ENCODE measurements at places on chromosomes 7 and 10.

GRCh38 chr10:67794256-67794655 is 43.7 kb downstream of the DNAJC12 start:
- DNase-seq = no peak

DNA sequence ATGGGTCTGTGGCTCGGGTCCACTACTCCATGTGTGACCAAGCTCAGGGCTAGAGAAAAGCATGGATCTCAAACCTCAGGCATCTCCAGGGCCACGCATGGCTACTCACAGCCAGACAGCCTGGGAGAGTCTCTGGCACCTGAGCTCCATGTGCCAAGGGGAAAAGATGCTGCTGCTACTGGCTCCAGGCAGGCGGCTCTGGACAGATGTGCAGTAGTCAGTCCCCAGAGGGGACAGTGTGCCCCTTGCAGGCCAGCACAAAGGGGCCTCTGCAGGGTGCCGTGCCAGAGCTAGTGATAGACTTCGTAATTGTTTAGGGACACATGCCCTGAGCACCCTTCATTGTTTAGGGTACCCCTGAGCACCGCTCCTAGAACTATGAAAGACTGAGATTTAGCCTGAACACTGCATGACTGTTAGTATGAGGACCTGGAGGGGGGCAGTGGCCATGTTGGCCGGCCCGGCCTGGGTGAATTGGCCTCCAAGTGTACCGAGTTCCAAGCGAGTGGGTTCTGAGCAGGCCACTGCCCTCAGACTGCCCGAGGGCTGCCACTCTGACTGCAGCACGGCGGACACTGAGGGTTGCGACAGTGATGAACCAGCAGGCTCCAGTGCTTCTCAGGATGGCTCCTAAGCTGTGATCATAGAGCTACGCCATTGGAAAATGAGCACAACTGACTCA is 80.7 kb downstream of the TCERG1L start:
- no peak for DNase-seq

GRCh38 chr7:75878312-75878768 is 494 bp upstream of the RHBDD2 start:
- no peak for DNase-seq

DNA sequence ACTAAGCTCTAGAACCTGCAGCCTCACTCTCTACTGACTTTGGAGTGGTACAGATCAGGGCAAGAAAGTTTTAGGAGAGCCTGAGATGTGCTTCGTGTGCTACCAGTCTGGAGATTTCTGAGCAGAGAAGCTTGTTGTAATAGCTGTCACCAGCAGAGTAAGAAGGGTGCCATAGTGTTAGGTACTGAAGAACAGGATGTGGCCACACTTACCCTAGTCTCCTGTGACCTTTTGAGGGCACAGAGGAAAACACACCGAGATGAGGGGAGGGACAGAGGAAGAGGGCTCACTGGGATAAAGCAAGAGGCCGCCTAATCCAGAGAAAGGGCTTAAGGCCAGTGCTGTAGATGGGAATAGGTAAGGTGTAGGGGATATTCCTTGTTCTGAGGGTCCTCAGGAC is 146.2 kb upstream of the MTPN start:
- DNase-seq = no peak

DNA sequence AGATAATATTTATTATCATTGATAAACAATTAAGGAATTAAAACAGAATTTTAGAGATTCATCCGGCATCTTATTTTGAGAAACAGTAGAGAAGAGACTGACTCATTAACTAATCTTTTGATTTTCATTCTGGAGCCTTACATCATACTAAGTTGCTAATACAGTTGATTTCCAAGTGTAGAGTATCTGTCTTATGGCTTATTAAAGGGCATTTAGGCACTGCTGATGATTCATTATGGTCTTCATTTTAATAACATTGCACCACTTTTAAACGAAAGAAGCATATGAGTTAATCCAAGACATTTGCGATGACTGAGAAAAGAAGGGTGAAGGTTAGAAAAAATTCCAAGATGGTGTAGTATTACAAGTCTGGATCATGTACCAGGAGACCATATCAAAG is 186.0 kb upstream of the CACNA2D1 start:
- no peak for DNase-seq

- DNase-seq = no peak
Observed at GRCh38 chr10:102773320-102773719, 29.6 kb downstream of the WBP1L start.

DNA sequence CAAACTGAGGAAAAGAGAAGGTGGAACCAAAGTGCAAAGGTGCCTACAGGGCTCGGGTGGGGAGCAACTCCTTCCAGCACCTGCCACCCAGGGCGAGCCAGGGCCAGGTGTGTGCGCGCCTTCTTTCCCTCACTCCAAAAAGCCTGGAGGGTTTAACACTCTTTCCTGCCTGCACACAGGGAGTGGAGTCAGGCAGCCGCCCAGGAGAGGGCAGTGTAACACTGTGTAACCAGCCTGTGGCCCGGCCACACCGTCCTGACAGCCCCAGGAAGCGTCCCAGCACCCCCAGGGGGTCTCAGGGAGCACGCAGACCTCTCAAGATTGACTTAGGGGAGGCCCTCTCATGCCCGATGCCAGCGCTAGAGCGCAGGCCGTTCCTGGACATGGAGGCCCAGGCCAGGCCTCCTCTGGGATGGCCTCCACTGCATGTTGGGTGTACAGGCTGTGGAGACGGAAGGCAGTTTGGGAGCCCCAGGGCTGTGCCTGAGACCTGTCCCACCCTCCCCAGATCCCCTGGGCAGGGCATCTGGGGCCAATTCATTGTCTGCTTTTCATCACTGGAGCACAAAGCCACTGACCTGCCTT is 13.4 kb downstream of the BRI3 start:
- peak; percentile 29 for DNase-seq

DNA sequence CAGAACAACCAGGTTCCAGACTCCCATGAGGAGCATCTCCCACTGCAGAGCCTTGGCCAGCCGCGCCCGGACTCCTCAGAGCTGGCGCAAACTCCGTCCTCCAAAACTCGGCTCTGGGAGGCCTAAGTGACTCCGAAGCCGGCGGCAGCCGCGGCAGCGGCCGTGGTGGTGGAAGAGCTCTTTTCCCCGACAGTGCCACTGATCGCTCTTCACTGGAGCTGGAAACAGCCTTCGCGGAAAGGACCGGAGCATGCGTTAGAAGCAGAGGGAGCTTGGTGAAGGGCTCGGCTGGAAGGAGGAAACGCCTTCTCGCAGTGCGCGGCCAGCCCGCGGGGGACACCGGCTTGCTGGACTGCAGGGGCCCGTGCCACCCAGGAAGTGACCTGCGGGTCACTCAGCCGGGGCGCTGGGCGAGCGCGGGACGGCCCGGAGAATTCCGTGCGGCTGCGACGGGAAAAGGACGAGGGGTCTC is 5.0 kb upstream of the HOXA13 start:
- no peak for DNase-seq

DNA sequence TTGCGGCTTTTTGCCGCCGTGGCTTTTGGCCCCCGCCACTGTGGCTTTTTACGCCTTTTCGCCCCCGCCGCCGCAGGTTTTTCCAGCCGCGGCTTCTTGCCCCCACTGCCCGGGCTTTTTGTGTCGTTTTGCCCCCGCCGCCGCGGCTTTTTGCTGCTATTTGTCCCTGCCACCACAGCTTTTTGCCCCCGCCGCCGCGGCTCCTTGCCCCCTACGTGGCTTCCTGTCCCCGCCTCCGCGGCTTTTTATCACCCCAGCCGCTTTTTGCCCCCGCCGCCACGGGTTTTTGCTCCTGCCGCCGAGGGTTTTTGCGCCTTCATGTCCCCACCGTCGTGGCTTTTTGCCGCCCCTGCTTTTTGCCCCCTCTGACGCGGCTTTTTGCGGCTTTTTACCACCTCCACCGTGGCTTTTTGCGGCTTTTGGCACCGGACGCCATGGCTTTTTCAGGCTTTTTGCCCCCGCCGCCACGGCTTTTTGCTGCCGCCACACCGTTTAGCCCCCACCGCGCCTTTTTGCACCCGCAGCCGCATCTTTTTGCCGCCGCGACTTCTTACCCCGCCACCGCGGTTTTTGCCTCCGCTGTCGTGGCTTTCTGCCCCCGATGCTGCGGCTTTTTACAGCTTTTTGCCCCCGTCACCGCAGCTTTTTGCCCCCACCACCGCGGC is 637.0 kb downstream of the ZNF716 start:
- DNase-seq = no peak

- DNase-seq = no peak
Observed at GRCh38 chr10:101614663-101615524, 26.8 kb downstream of the DPCD start.

GRCh38 chr7:6590645-6591110 is 857 bp downstream of the INTS15 start:
- no peak for DNase-seq

GRCh38 chr10:23095966-23096801 is 805 bp downstream of the MSRB2 start:
- peak; percentile 15 for DNase-seq

DNA sequence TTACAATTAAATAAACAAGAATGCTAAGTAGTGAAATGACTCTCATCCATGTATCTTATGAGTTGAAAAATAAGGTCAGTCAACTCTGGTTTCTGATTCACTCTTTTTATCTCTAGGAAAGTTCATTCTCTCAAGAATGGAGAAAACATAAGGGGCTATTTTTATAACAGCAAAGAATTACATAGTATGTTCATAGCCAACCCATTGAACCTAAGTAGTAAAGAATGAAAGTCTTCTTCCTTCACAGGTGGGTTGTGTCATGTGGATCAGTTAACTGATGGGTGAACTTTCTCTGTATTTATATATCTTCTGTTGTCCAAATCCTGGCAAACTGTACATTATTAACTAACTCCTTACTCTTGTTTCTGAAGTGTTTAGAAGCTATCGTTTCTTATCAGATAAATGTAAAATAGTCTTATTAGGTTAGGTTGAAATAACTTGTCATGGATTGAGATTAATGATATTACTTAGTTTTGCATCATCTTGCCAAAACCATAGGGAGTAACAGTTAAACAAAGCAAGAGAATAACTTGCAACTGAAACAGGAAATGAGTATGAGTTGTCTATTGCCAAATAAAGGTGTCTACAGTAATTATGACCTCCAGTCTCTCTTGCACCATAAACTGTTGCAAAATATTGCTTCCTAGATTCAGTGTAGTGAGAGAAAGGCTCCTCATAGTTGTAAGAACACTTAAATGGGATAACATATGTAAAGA is 86.8 kb downstream of the ANKRD7 start:
- no peak for DNase-seq

DNA sequence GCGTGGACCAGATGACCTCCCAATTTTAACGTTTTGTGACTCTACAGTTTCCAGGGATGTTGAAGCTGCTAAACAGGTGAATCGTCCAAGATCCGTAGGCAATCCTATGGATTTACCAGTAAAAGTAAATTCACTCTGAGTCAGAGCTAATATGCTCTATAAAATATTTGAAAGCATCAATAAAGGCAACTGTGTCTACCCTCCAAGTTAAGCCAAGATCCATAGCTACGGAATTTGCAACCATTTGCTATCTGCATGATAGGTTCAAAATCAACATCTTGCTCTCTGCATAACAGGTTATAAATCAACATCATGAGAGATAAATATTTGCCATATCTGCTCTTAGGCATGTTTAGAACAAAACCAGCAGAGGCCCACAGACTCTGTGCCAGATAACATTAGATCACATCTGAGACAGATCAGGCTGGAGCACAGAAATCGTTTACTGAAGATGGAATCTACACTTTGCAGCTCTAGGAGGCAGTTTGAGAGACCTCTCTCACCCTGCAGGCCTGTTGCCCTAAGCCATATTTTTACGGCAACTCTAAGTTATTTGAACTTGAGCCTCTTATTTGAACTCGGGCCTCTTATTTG is 80.7 kb upstream of the PDCD4 start:
- DNase-seq = no peak

DNA sequence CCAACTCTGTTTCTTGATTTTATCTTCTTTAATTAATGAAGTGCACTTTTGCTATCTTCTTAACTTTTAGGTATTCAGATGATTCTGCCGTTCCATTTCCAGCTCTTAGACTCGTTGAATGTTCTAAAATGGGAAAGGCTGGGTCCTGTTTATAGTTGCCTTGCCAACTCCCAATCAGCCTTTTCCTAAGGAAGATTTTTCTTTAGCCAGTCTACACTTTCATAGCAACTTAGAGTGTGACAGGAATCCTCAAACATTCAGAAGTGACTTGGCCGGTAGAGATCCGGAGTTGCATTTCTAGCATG is 23.0 kb upstream of the TRIL start:
- no peak for DNase-seq

DNA sequence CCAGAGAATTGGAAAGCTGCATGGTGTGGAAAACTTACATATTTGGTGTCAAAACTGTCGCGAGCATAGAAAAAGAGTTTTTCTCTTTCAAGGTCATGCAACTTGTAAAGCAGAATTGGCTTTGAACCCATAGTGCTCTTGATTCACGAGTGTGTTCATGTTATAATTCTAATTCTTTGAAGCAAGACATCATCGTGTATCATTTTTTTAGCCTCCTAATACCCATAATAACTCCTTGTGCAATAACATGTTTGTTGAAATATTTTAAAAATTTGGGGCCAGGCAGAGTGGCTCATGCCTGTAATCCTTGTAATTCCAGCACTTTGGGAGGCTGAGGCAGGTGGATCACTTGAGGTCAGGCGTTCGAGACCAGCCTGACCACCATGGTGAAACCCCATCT is 4.2 kb downstream of the CCL24 start:
- no peak for DNase-seq

- DNase-seq = no peak
Observed at GRCh38 chr10:10302689-10303088, 715.0 kb upstream of the CELF2 start.

GRCh38 chr7:94422136-94422535 is 27.4 kb downstream of the COL1A2 start:
- DNase-seq = no peak

- no peak for DNase-seq
Observed at GRCh38 chr7:1059200-1060091, 15.1 kb downstream of the GPR146 start.

DNA sequence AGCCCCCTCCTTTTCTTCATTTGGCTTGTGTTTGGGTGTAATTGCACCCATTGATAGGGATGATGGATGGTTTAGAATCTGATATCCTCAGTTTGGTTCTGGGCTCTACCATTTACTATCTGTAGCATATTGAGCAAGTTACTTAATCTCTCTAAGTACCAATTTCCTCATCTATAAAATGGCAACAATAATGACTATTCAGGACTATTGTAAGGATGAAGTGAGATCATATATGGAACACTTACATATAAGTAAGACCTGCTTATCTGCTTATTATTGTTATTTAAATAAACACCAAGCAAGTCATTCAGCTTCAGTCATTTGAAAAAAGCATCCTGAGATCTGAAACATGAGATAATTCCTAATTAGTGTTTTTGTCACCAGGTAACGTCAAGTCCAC is 127.0 kb downstream of the SEC23IP start:
- DNase-seq = no peak

DNA sequence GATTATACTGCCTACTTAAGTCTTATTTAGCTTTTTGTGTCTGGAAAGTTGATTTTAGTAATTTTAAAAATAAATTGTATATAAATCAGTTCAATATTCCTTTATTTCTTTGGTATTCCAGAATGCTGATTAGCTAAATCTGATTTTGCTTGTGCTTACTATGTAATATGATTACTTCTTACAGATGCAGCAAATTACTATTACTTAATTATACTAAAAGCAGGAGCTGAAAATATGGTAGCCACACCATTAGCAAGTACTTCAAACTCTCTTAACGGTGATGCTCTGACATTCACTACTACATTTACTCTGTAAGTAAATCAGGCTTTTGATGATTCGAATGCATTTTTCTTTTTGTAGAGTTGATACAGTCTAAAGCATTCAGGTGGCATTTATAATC is 34.0 kb downstream of the ANLN start:
- no peak for DNase-seq
